ENCODE measurements at places on chromosomes 6 and 20.

GRCh38 chr6:136501096-136501495, 49.1 kb downstream of the MAP7 start:
- DNase-seq = no peak

DNA sequence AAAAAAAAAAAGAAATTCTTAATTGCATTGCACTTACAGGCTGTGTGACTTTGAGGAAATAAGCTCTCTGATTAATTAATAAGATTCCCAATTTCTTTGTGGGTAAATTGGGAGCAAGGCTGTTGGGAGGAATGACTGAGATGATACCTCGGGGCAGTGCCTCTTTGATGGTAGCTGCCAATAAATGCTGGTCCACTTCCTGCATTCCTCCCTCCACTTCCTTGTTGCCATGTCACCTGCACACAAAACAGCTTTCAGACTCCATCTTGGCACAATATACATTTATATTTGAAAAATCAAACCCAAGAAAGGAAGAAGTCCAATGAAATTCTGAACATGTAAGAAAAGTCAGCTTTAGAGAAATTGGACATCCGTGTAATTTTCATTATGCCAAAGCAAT, 45.1 kb downstream of the MTHFD1L start:
- no peak for DNase-seq

GRCh38 chr6:148724428-148724827, 22.4 kb upstream of the UST start:
- no peak for DNase-seq

- DNase-seq = no peak
Observed at GRCh38 chr6:146913842-146914488, 290.3 kb upstream of the STXBP5 start.

DNA sequence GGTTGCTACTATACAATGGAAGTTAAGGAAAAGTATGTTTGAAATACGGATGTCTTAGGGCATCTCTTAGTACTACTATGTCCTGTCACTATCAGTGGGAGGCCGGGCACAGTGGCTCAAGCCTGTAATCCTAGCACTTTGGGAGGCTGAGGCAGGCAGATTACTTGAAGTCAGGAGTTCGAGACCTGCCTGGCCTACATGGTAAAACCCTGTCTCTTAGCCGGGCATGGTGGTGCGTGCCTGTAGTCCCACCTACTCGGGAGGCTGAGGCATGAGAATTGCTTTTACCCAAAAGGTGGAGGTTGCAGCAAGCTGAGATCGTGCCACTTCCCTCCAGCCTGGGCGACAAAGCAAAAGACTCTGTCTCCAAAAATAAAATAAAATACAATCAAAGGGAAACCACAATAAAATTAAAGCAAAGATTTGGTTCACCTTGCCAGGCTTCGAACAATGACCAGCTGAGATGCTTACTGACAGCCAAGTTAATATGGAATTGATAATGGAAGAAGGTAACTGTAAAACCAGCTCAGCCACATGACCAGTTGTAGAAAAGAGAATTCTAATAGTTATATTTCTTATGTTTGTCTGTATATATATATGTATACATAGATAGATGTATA, 6.5 kb downstream of the CD24 start:
- no peak for DNase-seq

DNA sequence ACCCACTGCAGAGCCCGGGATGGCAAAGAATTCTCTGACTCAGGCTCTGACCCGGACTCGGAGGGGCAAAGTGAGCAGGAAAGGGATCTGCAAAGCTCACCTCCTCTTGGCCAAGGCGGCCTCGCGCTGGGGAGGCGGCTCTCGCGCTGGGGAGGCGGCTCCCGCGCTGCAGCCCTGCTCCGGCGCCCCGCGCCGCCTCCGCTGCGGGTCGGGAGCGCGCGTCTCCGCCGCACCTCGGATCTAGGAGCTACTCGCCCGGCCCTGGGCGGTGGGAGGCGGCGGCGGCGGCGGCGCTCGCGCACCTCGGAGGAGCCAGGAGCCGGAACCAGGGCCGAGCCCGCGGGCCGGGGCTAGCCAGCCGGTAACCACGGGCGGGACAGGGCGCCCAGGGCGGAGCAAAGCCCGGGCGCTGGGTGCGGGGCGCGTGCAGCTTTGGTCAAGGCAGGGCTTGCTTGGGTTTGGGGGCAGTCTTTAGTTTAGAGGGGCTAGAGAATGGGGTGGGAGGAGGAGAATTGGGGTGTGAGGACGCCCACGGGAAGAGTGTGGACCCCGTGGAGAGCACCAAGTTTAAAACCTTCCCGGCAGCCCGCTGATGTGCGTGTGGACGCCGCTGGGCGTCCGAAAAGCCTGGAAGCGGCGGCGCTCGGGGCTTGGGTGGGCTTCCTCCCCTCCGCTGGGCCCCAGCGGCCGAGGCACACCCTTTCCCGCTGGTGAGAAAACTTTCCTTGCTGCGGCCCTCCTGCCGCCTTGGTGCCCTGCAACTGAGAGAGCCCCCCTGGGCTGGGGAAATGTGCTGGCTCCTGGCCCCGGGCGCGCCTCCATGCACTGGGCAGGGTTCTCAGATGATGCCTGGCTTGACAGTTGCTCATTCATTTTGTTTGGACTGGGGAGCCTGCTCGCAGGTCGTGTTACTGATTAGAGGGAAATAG, at the start of gene MRAP2:
MRAP2 (plus strand) TSS at position 250 of the 929 bp plus-strand sequence. CDS start 21,547 bp downstream, outside the sequence.
- no peak for DNase-seq

DNA sequence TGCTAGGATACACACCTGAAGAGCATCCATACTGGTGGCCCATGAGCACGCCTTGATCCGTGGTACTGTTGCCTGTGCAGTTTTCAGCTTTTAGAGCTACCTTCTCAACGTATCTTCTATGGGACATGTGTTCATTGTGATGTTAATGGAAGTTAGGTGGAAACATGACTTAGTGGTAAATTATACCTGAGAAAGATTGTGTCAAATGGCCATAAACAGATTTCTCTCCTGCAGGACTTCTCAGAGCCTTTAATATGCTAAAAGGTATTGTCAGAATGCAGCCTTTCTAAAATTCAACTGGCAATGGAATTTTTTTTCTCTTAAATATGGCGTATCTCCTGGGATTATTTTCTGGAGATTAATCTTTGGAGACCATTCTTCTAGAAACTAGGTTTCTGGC, 148.5 kb downstream of the CDC5L start:
- DNase-seq = no peak

DNA sequence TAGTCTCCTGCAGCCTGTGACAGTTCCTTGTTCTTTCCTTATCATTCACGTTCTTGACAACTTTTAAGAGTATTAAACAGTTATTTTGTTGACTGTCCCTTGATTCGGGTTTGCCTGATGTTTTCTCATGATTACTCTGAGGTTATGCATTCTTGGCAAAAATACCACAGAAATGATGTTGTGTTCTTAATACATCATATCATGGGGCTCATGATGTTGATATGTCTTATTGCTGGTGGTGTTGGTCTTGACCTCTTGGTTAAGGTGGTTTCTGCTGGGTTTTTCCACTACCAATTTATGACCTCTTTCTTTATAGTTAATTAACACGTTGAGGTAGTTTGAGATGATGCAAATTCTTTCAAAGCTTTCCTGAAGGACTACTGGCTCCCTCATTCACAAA, 59.1 kb downstream of the ZHX3 start:
- DNase-seq = no peak

DNA sequence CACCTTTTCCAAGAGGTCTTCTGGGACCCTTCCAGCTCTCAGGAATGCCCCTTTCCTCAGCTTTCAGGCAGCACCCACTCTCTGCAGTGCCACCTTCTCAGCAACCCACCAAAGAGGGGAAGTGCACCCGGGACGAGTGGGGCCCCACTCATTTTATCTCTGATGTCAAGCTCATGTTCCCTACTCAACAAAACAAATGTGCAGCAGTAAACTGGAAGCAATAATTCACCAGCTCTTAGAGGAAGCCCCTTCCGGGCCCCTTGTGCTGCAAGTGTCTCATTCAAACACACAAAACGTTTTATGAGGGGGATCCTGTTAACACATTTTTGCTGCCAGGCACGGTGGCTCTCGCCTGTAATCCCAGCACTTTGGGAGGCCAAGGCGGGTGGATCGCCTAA, 13.6 kb downstream of the GFOD1 start:
- no peak for DNase-seq

DNA sequence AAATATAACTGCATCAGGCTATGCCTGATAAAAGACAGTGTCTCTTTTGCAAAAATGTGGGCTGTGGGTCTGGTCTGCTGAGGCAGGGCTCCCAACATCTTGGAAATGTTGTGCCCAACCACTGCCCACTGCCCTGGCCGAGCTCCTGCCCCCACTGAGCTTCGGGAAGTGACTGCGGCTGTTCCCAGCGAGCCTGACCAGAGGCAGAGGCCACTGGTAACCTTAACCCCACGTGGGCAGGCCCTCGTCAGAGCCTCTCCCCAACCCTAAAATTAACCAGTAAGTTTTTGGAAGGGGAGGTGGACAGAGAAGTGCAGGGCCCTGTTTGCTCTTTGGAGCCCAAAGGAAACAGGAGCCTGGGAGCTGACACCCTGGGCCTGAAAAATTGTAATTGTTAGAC, 225.9 kb downstream of the MAFB start:
- no peak for DNase-seq
